CD4-positive, alpha-beta T cell treated with Interleukin-4 for 1 hour (primary cell): ENCODE measurements at places on chromosomes 6 and 20.
A peak's percentile ranks its signal among the peaks of the same experiment; 100 is the strongest.

DNA sequence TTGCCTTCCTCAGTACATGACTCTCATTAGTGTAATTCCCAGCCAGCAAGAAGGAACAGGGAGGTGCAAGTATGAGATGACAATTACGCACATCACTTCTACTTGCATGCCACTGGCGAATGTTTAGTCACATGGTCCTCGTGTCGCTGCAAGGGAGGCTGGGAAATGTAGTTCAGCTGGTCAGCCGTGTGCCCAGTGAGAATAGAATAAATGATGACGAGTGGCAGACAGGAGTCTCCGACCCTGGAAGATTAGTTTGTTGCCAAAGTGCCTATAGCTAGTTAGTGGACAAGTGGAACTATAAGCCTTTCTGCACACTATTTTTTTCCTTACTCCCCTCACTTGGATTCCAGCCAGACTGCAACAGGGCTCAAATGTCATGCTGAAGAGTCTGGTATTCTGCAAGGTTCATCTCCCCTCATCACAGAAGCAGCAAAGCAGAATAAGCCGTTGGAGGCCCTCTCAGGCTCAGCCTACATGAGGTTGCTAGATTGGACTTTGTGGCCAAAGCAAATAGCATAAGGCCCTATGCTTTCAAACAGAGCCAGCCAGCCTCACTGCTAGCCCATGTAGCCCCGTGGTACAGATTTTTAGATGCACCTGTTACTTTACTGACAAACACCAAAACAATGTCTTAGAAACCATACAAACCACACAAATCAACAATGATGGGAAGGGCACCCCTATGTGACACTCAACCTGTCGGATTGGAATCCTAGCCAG, 9.7 kb downstream of the LINC00237 start:
- peak; percentile 39 for DNase-seq

GRCh38 chr6:110799189-110799588, 16.1 kb downstream of the CDK19 start:
- DNase-seq, result no peak

- peak; percentile 79 for DNase-seq
Observed at GRCh38 chr6:168895102-168895812, 358.4 kb downstream of the THBS2 start.

GRCh38 chr20:49890471-49891361, 24.6 kb downstream of the SPATA2 start:
- DNase-seq, result no peak

- no peak for DNase-seq
Observed at GRCh38 chr6:46921731-46922130, at the start of gene ADGRF5. TSS of gene ADGRF5 (minus strand) at chr6:46921938. CDS start at chr6:46906762, 15,176 bp downstream.

- DNase-seq, result no peak
Observed at GRCh38 chr6:161406646-161407045, 132.8 kb upstream of the AGPAT4 start.
